ENCODE measurements at places on chromosomes 7 and 10. TPM values are rescaled to one million over a fixed set of nuclear protein-coding genes. Genes with fewer than 3 reads are reported as not detected.

The AP3M1 gene
- total RNA-seq: 25.0 TPM

DNA sequence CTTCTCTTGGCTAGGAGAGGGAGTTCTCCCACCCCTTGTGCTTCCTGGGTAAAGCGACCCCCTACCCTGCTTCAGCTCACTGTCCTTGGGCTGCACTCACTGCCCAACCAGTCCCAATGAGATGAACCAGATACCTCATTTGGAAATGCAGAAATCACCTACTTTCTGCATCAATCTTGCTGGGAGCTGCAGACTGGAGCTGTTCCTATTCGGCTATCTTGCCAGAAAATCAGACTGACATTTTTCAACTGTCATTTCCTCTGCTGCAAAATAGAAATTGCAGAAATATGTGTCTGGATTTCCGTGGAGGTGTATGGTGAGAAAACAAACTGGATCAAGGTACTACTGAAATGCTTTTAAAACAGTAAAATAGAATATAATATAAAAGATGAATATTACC, 43.0 kb upstream of the CYP2C18 start:
- H3K36me3 ChIP-seq: no peaks in the 10 kb centered on the region
- no peak for DNase-seq
- H3K27me3 ChIP-seq: no peaks in the 10 kb centered on the region
- no peak overlapping the region for H3K4me3 ChIP-seq

DNA sequence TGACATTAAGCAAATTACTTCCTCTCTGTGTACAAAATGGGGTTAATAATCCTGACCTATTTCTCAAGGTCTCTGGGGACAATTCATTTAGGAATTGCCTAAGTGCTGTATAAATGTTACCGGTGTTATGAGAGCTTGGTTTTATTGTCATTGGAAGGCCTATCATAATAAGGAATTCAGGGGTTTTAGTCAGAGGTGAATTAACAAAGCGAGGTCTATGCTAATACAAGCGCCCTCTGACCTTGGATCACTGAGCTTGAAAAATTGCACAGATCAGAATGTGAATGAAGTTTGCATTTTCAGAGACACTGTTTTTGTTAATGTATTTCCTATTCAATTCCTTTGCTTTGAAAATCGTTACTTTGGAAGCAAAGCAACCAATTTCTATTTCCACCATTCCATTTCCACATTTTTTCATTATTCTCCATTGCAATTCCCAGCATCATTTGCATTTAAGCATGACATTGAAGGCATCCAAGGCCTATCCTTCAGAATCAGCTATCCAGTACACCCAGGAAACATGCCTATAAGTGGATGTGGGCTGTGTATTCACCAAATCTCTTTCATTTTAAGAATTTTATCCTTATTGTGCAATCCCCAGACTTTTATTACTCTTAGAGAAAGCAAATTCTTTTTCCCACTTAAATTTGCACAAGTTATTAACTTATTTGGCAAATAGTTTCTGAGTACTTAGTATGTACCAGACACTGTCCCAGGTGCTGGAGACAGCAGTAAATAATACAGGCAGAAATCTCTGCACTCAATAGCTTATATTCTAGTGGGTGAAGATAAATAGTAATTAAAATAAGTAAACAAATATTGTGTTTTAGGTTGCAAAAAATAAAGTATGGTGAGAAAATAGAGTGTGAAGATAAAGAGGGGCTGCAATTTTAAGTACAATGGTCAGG, 133.1 kb downstream of the NRCAM start:
- DNase-seq: no peak
- no peaks in the 10 kb centered on the region for H3K4me1 ChIP-seq
- H3K36me3 ChIP-seq: no peaks in the 10 kb centered on the region
- H3K4me3 ChIP-seq: no peak overlapping the region
- H3K27me3 ChIP-seq: no peaks in the 10 kb centered on the region

GRCh38 chr10:43878386-43878785, 229.7 kb upstream of the ZNF32 start:
- no peak for DNase-seq
- H3K4me1 ChIP-seq: no peaks in the 10 kb centered on the region
- H3K27ac ChIP-seq: no peak overlapping the region
- no peaks in the 10 kb centered on the region for H3K27me3 ChIP-seq
- H3K36me3 ChIP-seq: no peaks in the 10 kb centered on the region
- H3K4me3 ChIP-seq: no peak overlapping the region

GRCh38 chr7:41188163-41189130, 514.4 kb downstream of the INHBA start:
- H3K4me1 ChIP-seq: no peaks in the 10 kb centered on the region
- no peaks in the 10 kb centered on the region for H3K27me3 ChIP-seq
- DNase-seq: no peak

DNA sequence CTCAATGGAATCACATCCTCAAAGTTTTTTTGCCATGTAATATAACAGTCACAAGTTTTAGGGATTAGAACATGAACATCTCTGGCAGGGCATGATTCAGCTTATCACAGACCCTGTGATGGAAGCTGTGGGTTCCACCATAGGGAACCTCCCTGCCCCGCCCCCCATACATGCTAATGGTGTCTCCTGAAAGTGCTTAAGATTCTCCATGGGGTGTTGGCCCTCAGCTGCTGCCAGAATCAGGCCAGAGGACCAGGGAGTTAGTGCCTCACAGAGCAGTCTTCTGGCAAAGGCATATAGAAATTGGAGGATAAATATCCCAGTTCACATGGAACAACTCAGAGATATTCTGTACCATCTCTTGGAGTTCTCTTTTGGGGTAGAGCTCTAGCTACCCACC, 119.4 kb downstream of the RAB11FIP2 start:
- H3K36me3 ChIP-seq: no peaks in the 10 kb centered on the region
- H3K4me3 ChIP-seq: no peak overlapping the region
- no peak for DNase-seq
- H3K27ac ChIP-seq: no peak overlapping the region

- no peak overlapping the region for H3K27ac ChIP-seq
- H3K36me3 ChIP-seq: no peaks in the 10 kb centered on the region
- no peak overlapping the region for H3K4me3 ChIP-seq
- H3K4me1 ChIP-seq: no peaks in the 10 kb centered on the region
Observed at GRCh38 chr7:29765490-29765889, 40.8 kb upstream of the WIPF3 start.

- H3K4me1 ChIP-seq: peaks cover 3% of the 10 kb centered on the region
- no peak overlapping the region for H3K27ac ChIP-seq
- DNase-seq: no peak
Observed at GRCh38 chr7:81776161-81776560, 6.3 kb upstream of the HGF start.

The FAM149B1 gene
- 12.4 TPM for total RNA-seq

- no peak overlapping the region for H3K27ac ChIP-seq
- DNase-seq: no peak
- H3K4me1 ChIP-seq: no peaks in the 10 kb centered on the region
- no peak overlapping the region for H3K4me3 ChIP-seq
- H3K27me3 ChIP-seq: no peaks in the 10 kb centered on the region
Observed at GRCh38 chr10:19310066-19310465, 261.5 kb downstream of the MALRD1 start.

DNA sequence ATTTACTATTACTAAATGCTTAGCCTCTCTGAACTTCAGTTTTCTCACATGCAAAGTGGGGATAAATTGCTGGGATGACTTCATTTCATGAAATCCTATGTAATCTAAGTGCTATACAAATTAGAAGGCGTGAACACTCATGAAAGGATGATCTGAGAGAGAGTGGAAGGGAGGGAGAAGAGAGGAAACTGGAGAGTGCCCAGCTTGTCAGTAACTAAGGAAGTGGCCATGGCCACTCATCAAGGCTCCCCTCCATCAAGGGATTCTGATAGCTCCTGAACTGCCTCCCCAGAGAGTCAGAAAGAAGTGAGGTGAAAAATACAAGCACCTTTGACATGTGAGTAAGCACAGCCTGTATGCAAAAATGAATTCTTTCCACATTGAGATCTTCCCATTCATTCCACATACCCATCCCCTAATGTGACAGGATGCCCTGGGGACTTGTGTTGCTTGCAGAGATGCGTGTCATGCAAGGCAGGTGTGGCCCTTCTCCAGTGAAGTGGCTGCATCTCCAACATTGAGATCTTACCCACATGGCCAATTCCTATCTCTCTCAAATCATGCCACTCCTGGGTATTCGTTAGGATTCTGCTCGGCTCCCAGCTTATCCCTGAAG, 76.5 kb upstream of the ITPRID1 start:
- no peak for DNase-seq
- H3K4me1 ChIP-seq: no peaks in the 10 kb centered on the region
- no peaks in the 10 kb centered on the region for H3K36me3 ChIP-seq
- H3K27me3 ChIP-seq: peaks cover 39% of the 10 kb centered on the region
- no peak overlapping the region for H3K27ac ChIP-seq

DNA sequence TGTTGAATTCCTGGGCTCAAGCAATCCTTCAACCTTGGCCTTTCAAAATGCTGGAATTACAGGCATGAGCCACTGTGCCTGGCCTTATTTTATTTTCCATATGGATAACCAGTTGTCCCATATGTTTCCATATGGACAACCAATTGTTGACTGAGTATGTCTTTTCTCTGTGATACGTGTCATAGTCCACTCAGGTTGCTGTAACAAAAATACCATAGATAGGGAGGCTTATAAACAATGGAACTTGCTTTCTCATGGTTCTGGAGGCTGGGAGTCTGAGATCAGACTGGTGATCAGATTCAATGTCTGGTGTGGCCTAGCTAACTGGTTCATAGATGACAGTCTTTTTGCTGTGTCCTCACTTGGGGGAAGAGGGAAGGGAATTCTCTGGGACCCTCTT, 19.4 kb downstream of the AHCYL2 start:
- no peaks in the 10 kb centered on the region for H3K27me3 ChIP-seq
- H3K27ac ChIP-seq: no peak overlapping the region
- H3K4me1 ChIP-seq: no peaks in the 10 kb centered on the region
- H3K4me3 ChIP-seq: no peak overlapping the region

The CALHM3 gene
- total RNA-seq: not detected

DNA sequence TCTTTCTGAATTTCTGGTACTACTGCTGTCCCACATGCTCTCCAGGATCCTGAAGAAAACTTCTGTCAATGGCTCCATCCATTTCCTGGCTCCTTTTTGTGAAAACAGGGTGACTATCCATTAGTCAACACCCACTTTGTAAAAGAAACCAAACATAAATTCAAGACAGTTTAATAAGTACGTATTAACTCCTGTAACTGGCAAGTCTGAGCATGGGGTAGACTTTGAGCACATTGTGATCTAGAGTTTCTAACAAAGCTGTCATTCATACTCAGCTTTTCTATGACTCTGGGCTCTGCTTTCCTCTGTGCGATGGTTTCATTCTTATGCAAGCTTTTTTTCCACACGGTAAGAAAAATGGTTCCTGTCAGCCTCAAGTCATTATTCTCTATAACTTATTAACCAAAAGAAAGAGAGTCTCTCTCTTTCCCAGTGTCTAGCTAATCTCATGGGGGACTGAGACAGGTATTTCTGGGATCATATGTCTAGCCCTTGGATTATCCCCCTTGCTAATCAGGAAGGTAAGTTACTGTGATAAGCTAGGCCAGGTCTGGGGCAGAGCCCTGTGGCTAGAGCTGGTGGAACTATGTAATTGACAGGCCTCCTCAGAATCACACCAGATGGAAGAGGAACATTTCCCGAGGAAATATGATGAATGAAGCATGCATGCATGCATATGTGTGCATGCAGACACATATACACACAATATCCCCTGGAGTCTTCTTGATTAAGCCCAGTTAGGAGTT, 98.5 kb downstream of the GNAI1 start:
- H3K36me3 ChIP-seq: no peaks in the 10 kb centered on the region
- no peaks in the 10 kb centered on the region for H3K4me1 ChIP-seq

DNA sequence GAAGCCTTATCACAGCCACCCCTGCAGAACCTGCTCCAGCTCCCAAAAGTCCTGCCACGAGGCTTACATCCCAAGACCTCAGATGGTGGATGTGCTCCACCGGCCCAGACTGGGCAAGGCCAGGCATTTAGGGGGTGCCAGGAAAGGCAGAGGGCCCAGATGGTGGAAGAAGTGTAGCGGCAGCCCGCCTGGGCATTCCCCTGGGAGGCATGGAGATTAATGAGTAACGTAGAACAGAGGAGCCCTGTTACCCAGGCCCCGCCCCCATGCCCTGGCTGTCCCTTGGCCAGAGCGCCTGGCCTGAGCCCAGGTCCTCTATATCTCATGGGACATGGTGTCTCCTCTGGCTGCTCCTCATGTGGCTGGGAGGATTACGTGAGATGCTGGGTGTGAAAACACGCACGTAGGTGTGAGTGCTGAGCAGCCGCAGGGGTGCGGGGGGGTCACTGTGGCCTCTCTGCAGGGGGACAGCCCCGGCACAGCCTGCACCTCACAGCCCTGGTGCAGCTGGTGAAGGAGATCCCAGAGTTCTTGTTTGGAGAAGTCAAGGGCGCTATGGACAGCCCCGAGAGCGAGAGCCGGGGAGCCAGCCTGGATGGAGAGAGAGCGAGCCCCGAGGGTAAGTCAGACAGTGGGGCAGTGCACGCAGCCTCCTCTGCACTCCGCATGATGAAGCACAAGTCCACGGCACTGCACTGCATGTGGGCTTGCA, 52.9 kb downstream of the ZNF467 start:
- no peak overlapping the region for H3K4me3 ChIP-seq
- H3K4me1 ChIP-seq: peaks cover 20% of the 10 kb centered on the region
- H3K36me3 ChIP-seq: peaks cover 60% of the 10 kb centered on the region
- DNase-seq: no peak

The FAM13C gene
- 2.8 TPM for total RNA-seq

DNA sequence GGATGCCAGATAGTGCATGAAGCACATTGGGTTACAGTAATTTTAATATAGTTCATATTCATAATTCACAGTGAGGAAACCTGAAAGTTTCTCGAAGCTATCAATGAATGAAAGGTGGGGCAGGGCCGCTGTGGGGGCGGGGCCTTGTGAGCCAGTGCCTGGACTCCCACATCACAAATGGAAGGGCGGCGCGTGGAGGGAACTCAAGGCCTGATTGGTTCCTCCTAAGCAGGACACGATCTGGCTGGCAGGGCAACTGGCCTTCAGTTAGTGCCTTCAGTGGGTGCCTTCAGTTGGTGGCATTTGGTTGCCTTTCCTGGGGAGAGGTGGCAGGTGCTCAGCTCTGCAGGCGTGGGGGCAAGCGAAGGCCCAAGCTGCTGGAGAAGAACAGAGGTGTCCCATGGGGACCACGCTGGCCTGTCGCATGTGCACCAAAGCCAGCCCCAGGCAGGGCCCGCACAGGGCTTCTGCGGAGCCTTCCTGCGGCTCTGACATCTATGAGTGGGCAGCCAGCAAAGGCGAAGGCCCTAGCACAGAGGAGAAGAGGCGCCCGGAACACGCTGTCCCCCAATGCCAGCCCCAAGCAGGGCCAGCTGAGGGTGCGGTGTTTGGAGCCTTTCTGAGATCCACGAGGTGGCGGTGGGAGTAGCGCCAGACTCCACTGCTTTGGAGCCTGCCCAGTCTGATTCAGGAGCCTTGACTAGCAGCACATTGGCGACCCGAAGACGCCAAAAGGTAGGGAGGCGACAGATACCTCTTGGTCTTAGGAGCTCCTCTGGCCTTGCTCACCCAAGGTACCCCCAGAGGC, 118.0 kb upstream of the PDSS1 start:
- H3K4me1 ChIP-seq: no peaks in the 10 kb centered on the region
- DNase-seq: no peak
- no peaks in the 10 kb centered on the region for H3K36me3 ChIP-seq
- H3K4me3 ChIP-seq: no peak overlapping the region

Measured in esophagus squamous epithelium (tissue), 5 donors.